ENCODE measurements at places on chromosomes 11 and 22.

GRCh38 chr22:46439576-46440465, 97.6 kb downstream of the CELSR1 start:
- no peak for DNase-seq

DNA sequence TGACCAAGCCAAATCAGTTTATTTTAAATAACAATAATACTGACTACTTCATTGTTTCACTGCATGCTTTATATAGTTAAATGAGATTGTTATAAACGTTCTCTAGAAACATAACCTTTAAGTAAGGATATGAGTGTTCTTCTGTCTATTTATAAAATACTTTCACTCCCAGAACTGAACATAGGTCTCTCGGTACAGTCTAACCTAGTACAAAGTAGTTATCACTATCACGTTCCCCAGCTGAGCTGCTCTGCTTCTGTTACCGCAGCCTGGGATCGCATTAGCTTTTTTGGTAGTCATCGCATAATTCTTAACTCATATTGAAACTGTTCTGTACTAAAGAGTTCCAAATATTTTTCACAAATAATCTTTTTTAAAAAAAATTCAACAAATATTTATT, 143.6 kb downstream of the WNT11 start:
- no peak for DNase-seq

DNA sequence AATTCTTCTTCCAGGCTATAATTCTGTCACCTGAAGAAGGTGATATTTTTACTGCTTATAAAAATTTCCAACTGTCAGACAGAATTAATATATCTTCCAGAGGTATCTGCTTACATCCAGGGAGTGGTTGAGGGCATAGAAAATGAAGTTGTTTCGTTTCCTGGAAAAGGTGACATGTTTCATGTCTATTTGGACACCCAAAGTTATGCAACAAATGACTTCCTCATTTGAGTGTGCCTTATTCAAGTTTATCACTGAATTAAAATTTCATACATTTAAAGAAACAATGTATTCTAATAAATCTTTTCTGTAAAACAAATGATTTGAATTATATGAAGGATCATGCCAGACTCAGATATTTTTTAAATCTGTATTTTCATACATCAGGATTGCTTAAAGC, 8.5 kb upstream of the GRAMD1B start:
- no peak for DNase-seq

GRCh38 chr11:34513682-34514449, at the start of gene ELF5:
TSS of gene ELF5 (minus strand) at chr11:34513794. CDS start at chr11:34505749, 8,045 bp downstream.
- no peak for DNase-seq
